Activated T-cell treated with anti-CD3 and anti-CD28 coated beads for 1 hour (primary cell): ENCODE measurements at places on chromosomes 7 and 10.

GRCh38 chr10:89069589-89069988 is 79.0 kb downstream of the FAS start:
- DNase-seq, result no peak

GRCh38 chr10:97928897-97929296 is 79.3 kb downstream of the GOLGA7B start:
- DNase-seq, result no peak

- DNase-seq, result no peak
Observed at GRCh38 chr10:118499186-118499585, 96.3 kb downstream of the PRLHR start.

- DNase-seq, result no peak
Observed at GRCh38 chr7:47937065-47937687, 11.1 kb downstream of the PKD1L1 start.

DNA sequence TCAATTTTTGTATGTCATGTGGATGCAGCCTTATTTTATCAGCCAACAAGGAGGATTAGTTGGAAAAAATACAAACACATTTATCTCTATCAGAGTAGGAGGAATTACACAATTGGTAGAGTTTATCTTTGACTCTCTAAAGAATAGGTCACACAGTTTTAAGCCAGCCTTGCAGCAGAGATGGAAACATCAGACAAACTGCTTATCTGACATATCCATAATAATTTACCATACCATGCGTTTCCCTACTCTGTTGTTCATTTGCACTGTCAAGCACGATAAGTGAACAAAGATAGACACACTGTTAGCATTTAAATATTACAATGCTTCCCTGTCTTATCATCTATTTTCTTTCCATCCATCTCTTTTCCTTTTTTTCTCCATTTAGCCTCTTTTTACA is 283.7 kb upstream of the SMIM30 start:
- DNase-seq, result no peak

DNA sequence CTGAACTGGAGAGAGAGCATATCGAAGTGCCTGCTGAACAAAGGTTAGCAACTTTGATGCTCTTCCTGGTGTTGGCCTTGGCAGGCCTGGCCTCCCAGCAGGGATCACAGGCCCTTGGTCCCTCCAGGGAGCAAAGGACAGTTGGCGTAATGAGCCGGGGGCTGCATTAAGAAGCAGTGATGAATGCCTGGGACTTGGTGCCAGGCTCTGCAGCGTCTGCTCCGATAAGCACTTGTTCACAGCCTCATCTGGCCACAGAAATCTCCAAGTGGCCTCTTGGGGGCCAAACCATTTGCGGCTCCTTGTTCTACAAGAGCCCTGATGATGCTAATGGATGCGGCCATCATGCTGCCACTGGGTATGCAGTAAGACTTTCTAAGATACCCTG is 31.8 kb downstream of the CRHR2 start:
- DNase-seq, result no peak

DNA sequence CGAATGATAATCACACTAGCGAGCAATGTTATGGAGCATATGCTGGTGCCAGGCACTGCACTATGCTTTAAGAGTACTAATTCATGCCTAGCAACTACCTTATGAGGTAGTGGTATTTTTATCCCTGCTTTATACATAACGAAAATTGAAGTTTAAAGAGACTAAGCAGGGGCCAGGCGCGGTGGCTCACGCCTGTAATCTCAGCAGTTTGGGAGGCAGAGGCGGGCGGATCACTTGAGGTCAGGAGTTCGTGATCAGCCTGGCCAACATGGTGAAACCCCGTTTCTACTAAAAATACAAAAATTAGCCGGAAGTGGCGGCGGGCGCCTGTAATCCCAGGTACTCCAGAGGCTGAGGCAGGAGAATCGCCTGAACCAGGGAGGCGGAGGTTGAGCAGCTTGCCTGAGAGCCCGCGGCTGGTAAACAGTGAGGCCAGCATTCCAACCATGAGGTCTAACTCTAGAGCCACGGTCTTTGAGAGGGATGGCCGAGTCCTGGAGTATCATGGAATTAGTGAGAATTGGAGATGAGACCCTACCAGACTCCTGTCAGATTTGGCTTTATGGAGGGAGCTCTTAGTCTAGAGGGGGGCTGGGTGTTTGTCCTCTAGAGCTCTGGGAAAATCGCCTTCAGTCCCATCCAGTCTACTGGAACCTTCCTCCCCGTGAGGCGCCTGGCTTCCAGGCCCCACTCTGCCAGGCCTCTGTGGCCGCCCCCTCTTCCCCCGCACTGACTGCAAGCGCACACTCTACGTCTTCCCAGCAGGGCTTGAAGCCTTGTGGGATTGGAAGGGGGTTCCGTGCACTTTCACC is 11.6 kb downstream of the TLX1 start:
- DNase-seq, result no peak

DNA sequence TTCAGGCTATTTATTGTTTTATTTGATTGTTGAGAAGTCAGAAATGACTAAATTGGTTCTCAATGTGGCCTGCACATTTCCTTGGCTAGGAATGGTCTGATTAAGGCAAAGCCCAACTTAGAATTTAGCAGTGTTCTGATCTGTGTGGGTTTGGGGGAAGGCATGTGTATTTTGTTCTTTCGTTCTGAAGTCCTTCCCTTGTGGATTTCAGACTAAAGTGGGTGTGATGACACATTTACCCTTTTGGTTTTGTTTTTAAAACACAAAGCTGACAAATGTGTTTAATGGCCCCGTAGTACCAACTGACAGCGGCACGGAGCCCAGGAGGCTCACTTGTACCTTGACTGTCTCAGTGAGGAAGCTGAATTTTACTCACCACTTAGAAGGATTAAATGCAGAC is 452.3 kb upstream of the GALNT17 start:
- no peak for DNase-seq

DNA sequence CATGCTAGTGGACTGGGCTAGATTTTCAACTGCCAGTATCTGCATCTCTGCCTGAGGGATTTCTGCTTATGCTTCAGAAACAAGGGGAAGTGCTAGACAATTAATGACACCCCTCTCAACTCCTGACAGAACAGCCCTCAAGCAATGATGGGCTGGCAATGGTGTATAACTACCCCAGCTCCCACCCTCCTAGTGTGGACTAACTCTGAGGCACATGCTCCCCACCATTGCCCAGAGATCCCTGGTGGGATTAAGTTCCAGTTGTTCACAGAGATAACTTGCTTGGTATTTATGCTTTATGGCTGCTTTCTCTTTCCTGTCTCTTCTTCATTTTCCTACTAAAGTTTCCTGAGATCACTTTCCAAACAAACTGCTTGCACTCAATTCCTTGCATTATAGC is 113.5 kb downstream of the RPS24 start:
- no peak for DNase-seq

GRCh38 chr10:77637532-77638320 is at the start of gene KCNMA1:
TSS of gene KCNMA1 (minus strand) at chr10:77637808.
- no peak for DNase-seq

GRCh38 chr7:20839987-20840386 is 53.3 kb upstream of the SP8 start:
- DNase-seq, result no peak

- DNase-seq, result no peak
Observed at GRCh38 chr10:133035952-133036351, 51.8 kb upstream of the ADGRA1 start.

GRCh38 chr10:75736889-75737579 is 305.6 kb downstream of the LRMDA start:
- DNase-seq, result no peak

DNA sequence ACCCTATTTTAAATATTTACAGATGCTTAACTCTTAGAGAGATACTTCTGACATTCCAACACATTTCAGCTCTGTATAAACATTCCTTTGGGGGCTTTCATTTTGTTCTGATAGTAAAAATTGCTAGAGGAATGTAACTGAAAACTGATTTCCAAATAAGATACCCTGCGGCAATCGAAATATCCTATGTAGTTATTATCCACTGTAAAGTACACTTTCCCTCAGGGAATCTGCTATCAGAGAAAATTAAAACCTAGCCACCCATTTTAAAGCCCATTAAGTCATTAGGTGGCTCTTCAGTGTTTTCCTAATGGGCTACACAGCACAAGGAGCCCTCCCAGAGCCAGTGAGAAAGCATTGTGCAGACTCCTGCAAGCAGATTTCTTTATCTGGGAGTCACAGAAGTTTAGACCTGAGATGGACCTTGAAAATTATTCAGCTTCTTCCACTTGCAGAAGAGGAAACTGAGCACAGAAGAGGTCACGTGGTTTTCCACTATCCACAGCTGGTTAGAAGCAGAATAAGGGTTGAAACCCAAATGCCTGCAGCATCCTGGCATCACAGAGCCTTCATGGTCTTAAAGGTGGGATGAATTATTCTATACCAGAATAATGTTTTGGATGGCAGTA is 12.6 kb upstream of the CPVL start:
- no peak for DNase-seq

- DNase-seq, result no peak
Observed at GRCh38 chr10:48206482-48207250, 67.8 kb downstream of the FRMPD2 start.

DNA sequence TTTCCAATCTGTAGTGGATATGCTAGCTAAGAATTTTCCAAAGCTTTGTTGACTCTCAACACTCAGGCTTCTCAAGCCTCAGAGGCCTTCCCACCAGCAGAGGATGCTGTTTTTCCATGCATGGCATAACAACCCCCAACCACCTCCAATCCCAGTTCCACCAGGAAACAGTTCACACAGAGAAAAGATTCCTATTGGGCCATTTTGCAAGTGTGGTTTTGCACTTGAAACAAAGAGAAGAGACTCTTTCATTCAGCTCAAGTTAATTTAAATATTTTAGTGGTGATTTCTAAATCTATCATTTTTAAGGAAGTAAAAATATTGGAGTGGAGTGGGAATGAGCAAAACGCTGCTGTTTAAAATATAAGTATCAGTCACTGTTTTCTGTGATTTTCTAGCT is 105.6 kb upstream of the COL1A2 start:
- no peak for DNase-seq

- DNase-seq, result no peak
Observed at GRCh38 chr7:66778201-66778600, 37.7 kb downstream of the RABGEF1 start.

DNA sequence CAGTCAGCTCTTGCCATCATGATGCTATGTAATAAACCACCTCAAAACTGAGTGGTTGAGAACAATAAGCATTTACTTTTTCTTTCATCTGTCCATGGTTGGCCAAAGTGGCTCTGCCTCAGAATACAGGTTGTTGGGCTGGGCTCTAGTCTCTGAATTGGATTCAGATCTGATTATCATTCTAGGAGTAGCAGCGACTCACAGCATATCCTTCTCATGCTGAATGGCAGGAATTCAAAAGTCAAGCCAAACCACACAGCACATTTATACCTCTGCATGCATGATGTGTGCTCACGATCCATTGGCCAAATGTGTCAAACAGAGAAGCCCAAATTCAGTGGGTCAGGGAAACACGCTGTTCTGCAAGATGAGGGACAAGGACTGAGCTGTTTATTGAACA is 13.6 kb upstream of the GALNT11 start:
- DNase-seq, result no peak

DNA sequence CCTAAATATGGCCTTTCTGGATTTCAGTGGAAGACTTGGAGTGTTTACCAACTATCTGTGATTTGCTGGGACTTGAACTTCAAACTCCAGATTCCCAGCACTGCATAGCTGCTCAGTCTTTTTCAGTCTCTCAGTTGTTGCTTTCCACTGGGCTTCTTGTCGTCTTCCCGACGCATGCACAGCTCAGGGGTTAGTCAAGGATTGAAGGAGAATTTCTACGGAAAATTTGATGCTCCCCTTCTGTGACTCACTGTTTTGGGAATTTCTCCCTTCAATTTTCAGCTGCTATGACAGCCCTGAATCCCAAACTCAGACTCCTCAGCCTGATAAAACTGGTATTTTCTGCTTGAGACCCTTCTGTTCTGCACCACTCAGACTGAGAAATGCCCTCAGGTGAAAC is 91.7 kb downstream of the CYP26A1 start:
- DNase-seq, result no peak

DNA sequence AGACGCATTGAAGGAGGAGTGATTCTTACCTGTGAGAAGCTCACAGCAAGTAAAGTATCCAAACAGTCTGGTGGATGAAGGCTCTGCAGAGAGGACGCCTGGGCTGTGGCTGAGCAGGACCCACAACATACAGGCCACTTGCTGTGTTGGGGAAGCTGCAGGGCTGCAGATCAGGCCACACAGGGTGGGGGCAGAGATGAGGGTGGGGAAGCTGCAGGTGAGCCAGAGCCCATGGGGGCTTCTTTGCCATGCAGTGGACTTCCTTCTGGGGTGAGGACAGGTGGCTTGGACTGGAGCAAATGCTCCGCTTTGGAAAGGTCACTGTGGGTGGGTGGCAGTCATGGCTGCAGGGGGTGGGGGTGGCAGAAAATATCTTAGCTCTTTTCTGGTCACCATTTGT is 214.8 kb downstream of the GLRX3 start:
- DNase-seq, result no peak

DNA sequence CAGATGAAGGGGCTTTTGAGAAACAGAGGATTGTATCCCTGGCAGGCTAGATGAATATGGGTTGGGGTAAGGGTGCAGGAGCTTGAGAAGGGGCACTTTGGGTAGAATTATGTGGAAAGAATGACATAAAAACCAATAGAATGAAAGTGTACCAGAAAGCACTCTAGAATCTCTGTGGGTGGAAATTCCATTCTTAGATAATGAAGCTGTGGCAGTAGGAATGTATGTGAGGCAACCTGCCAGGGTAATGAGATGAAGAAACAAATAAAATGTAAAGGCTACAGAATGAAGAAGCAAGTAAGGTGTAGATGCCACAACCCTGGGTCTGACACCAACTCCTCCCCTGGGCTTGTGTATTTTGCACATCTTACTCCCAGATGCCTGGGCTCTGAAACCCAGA is 16.8 kb downstream of the NOBOX start:
- DNase-seq, result no peak

DNA sequence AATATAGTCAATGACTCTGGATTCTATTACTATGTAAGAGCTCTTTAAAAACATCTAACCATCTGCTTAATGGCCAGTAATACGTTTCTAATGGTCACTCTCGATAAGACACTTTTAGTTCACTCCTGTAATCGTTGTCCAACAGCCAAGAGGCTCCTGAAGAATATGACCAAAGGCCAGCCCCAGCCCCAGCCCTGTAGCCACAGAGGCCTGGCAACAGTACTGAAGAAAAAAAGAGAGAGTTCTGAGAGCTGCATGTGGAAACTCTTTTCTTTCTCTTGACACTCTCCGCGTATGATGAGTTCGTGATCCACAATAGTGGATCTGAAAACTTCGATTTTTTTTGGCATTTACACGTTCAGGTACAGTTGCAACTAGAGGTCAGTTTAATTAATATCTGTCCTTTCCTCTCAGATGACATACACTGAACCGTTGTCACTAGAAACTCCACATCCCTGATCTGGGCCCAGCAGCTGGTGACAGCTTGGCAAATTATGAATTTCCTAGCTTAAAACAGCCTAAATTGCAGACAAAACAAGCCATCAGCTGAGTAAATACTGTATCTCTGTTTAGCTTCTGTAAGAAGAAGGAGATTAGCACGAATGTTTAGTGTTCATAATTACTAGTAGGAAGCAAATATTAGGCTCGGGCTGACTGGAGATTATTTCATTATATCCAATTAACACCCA is 456.7 kb downstream of the LRMDA start:
- DNase-seq, result no peak

DNA sequence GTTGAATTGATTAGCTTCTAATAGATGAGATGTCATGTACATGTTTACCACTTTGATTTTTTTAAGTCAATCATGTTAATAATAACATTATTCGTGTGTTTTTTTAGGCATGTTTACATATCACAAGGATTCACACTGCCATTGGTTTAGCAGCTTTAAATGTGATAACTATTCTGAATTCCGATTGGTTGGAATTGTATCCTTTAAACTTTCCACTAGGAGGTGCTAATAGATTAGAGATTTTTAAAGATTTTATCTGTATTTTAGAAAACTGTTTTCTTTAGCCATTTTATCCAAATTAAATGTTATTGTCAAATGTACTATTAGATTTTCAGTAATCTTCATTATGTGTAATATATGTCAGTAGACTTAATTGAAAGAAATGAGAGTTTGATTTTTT is 83.2 kb downstream of the HECTD2 start:
- DNase-seq, result no peak
